ENCODE measurements at places on chromosomes 16 and 17.

DNA sequence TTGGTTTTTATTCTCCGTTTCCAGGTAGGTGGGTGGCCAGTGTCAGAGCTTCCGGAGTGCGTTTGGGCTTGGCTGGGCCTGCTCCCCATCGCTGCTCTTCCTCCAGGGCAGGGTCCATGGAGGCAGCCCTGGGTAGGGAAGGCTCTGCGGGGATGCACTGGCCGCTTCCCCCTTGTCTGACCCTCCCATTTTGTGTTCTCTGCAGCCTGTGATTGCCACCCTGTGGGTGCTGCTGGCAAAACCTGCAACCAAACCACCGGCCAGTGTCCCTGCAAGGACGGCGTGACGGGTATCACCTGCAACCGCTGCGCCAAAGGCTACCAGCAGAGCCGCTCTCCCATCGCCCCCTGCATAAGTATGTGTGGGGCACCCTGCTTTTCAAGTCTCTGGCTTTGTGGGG lies 158.3 kb downstream of the NTN1 start:
- no peak for DNase-seq

GRCh38 chr17:52025236-52025635 lies 133.3 kb downstream of the CA10 start:
- no peak for DNase-seq

DNA sequence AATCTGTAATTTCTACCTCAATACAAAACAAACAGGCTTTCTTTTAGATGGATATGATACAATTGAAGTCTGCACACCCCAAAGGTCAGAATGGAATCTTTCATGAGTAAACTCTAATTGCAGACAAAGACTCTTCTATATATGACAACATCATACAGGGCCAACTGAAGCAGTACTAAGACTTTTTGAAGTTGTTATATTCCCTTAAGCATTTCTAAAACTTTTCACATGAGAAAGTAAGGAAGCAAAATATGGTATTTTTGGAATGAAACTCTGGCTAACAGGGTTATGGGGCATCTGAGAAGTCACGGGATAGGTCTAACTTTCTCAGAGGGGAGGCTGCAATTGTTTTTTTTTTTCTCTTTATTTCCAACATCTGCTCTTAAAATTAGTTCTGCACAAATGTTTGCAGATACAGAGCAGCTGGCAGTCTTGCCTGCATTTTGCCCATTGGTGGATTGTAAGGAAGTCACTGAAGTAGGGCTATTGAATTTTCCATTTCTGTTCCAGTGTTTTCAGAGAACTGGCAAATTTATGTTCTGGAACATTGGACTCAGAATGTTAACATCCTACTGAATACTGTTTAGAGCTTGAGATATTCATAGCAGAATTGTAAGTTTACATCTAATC lies 59.1 kb downstream of the SSH2 start:
- DNase-seq, result no peak

DNA sequence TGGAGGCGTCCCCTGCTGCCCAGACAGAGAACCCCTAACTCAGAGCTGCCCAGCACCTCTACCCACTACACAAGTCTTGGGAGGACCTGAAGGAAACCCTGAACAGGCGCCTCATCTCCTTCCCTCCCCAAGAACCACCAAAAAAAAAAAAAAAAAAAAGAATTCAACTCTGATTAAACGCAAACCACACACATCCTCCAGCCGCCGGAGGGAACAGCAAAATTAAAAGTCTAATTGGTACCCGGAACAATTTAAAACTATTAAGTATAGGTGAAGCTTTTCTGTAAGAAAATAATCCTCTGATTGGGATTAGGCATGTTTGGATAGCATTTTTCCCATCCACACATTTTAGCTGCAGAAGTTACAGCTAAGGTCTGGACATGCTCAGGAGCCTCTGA lies 202.7 kb downstream of the ZNF423 start:
- DNase-seq, result no peak

DNA sequence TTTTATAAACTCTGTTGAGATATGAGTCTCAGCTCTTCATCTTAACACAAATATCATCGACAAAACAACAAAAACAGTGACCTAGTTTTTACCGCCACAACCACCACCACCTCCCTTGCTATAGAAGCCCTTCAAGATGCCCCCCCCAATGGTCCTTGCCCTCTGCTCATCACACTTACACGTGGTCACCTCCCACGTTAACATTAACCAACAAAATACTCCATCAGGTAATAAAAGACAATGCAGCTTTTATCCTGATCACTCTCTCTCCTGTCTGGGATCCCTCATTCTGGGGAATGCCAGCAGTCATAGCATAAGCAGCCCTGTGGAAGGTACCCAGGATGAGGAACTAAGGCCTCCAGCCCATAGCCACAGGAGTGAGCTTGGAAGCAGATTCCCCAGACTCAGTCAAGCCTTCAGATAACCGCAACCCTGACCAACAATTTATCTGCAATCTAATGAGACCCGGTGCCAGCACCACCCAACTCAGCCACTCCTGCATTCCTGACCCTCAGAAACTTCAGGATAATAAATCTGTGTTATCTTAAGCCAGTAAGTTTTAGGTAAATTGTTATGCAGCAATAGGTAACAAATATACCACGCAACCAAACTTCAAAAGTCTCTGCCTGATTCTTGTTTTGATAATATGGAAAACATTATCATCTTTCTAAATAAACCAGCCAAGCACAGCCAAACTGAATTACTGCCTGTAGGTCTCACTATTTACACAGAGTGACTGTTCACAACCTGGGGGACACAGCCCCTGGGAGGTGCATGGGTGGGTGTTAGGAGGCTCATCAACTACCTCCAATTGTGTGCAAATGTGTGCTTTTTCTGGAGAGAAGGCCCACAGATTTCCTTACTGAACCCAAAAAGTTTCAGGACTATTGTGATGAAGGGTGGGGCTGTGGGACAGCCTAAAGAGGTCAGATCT lies 6.1 kb downstream of the PECAM1 start:
- no peak for DNase-seq

DNA sequence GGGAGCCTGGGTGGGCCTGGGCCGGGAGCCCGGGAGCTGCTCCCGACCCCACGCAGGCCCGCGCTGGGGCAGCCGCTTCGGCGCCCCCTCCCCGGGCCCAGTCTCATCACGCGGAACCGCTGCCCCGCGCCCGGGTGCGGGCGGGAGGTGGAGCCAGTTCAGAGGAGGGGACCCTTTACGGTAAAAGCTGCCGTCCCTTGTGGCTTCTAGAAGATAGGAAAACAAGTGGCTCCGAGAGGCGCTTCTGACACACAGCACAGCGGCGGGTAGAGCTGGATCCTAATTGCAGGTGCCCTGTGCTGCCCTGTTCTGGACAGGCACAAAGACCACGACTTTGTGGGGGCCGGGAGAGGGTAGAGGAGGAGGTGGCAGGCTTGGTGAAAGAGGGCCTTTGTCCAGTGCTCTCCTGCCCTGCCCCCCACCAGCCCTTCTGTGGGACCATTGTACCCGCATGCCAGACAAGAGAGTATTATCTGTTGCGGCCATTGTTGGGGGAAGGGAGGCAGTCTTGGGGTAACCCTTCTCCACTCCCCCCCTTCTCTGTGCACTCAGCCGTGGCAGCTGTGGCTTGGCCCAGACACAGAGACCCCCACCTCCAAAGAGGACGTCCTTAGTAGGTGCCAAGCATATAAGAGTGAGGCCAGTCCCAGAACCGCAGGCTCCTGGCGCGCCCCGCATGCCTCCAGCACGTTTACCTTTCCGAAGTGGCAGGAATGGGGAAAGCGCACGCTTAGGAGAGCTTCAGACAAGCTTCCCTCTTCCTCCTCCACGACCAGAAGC lies 736 bp downstream of the CNP start:
- peak; percentile 29 for DNase-seq

DNA sequence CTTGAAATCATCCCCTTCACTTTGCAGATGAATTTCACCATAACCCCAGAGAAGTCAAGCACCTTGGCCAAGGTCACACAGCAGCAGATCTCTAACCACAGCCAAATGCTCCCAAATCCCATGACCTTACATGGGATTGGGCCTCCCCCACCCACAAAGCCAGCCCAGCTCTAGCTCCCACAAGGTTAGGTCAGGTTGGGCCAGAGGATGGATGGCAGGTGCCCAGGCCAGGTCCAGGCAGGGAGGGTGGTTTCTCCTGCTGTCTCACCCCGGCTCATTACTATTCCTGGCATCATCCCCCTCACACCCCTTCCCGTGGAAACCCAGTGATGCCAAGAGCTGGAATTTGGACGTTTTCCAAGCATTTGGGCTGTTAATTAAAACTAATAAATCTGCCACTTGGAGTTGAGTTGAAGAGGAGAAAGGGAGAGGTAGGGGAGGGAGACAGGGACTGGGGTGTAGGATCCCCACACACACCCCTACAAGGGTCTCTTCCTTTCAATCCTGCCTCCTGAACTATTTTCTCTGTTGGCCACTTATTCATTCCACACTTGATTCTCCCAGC lies 181.6 kb downstream of the TMEM132E start:
- no peak for DNase-seq

DNA sequence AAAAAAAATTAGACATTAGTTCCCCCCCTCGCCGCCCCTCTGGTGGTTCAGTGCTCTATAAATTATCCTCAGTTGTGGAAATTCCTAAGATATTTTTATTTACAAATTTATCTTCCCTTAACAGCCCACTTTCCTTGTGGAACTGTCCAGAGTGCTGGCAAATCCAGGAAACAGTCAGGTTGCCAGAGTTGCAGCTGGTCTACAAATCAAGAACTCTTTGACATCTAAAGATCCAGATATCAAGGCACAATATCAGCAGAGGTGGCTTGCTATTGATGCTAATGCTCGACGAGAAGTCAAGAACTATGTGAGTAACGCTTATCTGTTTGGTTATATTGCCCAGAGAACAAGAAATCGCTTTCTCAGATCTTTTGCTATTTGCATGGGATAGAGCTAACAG lies 2.9 kb downstream of the KPNB1 start:
- DNase-seq, result no peak

Data from activated CD4-positive, alpha-beta T cell treated with anti-CD3 and anti-CD28 coated beads for 24 hours (primary cell).